ENCODE measurements at places on chromosomes 3 and 15.

DNA sequence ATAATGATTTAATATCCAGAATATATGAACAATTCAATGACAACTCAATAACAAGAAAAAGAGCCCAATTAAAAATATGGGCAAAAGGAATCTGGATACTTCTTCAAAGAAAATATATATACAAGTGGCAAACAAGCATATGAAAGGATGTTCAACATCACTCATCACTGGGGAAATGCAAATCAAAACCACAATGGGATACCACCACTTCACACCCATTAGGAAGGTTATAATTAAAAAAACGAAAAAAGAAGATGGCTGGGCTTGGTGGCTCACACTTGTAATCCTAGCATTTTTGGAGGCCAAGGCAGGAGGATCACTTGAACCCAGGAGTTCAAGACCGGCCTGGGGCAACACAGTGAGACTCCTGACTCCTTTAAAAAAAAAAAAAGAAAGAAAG lies 4.1 kb downstream of the CCDC12 start:
- DNase-seq: no peak

DNA sequence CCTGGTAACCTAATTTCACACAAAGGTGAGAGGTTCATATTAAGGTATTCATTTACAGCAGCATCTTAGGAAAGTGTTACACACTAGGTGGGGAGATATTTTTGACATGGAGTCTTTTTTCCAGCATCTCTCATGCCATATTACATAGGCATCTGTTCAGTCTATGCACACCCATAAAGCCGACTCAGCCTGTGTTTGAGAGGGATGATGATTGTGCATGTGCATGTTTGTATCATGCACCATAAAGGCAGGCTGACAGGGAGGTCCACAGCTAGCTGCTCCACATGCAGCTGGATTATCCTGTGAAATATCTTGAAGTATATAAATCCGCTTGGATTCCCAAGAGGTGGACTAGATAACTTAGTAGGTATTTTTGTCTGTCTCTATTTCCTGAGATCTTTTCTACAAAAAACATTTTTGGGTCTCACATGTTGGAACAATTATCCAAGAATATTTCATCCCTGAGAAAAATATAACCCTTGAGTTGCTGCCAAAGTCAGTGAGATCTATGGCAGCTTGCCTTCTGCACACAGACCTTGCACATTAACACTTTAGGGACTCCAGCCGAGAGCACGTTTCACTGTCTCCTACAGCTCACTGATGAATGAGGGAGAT lies 288.4 kb upstream of the DPH6 start:
- DNase-seq: no peak

DNA sequence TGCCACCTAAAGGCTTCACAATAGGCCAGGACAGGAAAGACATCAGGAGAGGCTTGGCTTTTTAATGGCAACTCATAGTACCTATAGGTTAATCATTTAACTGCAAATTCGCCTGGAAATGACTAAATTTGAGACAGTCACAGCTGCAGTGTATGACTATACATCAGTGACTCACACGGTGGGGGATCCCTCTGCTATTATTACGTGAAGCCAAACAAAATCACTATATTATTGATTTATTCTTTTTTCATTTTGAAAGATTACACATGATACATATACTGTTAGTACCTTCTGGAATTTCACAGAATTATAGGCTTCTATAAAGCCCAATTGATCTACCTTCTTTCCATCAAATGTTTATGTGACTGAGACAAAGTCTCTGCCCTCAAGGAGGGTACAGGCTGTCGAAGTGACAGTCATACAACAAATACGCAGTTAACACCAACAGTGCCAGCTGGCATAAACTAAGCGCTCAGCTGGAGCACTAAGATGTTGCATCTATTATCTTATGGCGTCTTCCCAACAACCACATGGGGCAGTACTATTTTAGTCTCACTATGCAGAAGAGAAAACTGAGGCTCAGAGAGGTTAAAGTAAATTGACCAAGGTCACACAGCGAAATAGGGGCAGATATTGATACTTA lies 82.0 kb upstream of the LMOD3 start:
- no peak for DNase-seq

DNA sequence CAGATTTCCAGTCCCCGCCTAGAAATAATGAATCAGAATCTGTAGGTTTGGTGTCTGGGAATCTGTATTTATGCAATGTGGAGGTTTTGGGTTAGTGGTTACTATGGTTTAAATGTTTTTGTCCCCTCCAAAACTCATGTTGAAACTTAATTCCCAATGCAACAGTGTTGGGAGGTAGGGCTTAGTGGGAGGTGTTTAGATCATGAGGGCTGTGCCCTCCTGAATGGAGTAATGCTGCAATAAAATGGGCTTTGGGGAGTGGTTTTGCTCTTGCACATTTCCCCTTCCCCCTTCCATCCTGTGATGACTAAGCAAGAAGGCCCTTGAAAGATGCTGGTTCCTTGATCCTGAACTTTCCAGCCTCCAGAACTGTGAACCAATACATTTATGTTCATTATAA lies 9.2 kb upstream of the RFC4 start:
- DNase-seq: peak; percentile 45

GRCh38 chr3:74127256-74127655 lies 487.2 kb downstream of the CNTN3 start:
- no peak for DNase-seq

GRCh38 chr15:99981839-99982658 lies 248.8 kb upstream of the LYSMD4 start:
- DNase-seq: no peak

GRCh38 chr3:43689766-43690399 lies 855 bp upstream of the ABHD5 start:
- DNase-seq: no peak

GRCh38 chr3:150270883-150271590 lies 137.1 kb upstream of the TSC22D2 start:
- DNase-seq: no peak

- no peak for DNase-seq
Measured at GRCh38 chr3:143628971-143629370, 219.3 kb downstream of the SLC9A9 start.

All from SW 1271 (cell line).